Stimulated activated CD8-positive, alpha-beta memory T cell treated with anti-CD3 and anti-CD28 coated beads, Interleukin-15, amount 100 ng/mL, for 48 hours (primary cell): ENCODE measurements at places on chromosomes 7 and 10.

DNA sequence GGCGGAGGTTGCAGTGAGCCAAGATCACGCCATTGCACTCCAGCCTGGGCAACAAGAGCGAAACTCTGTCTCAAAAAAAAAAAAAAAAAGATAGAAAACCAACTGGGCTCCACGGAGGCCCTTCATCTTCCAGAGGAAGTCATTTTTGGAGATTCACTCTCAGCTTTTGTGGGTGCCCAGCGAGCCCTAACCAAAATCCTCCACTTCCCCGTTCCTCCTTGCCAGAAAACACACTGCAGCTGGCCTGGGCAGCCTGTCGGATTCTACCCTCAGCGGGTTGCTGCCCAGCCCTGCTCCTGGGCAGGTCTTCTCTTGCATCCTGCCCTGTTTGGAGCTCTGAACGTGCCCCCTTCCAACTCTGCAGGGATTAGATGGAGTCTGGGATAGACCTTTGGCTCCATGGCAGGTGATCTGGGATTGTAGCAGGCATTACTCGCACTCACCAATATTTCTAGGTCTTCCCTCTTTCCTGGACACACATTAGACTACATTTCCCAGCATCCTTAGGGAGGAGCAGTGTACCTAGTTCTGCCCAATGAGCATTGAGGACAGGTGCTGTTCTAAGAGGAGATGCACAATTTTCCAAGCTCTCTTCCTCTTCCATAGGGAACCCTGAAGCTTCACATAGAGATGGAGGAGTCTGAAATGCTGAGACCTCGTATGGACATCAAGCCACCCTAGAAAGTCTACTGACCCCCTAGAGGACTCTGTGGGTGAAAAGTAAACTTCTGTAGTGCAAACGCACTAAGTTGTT is 4.6 kb downstream of the GRID2IP start:
- DNase-seq, result no peak

GRCh38 chr7:38518541-38518940 is 112.6 kb downstream of the AMPH start:
- DNase-seq, result no peak

- no peak for DNase-seq
Measured at GRCh38 chr10:49110684-49111319, 4.5 kb downstream of the VSTM4 start.

GRCh38 chr7:42694894-42695507 is 216.9 kb downstream of the C7orf25 start:
- no peak for DNase-seq

DNA sequence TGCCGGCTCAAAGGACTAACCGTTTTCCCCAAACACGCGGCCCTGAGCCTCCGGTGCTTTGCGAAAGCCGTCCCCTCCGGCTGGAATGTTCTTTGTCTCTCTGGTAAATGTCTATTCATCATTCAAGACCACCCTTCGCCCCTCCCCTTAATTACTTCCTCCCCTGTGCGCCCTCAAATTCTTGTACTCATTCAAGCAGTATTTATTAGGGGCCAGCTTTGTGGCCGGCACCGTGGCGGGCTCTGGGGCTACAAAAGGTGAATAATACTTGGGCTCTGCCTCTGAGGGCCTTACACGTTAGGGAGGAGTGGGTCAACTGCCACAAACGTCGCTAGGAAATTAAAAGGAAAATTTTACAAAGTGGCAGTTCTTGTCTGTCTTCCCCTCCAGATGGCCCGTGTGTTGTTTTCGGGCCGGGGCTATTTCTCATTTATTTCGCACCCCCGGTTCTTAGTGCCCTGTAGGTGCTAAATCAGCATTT is 1.5 kb upstream of the MEST start:
- no peak for DNase-seq

GRCh38 chr10:35178331-35178730 is 51.7 kb downstream of the CREM start:
- DNase-seq, result no peak

- DNase-seq, result no peak
Measured at GRCh38 chr7:134705716-134706115, 59.1 kb downstream of the BPGM start.

- DNase-seq, result no peak
Measured at GRCh38 chr7:19713676-19714075, 4.8 kb upstream of the POLR1F start.

GRCh38 chr7:44604941-44605340 is 1.5 kb upstream of the OGDH start:
- no peak for DNase-seq

DNA sequence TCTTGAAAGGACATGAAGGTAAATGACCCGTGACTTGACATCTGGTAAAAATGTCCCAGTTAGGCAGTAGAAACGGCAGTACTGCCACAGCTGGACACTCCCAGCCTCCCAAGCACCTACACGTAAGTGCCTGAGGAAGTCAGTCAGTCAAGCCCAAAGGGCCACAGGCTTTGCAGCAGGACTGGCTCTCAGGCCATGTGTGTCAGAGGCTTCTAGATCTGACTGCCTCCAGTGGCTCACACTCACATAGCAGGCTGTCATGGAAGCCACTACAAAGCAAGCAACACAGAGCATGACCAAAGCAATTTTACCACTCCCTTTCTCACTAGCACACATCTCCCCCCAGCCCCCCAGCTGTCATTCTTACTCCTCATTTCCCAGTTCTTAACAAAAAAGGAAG is 17.8 kb upstream of the CCNJ start:
- DNase-seq, result no peak

DNA sequence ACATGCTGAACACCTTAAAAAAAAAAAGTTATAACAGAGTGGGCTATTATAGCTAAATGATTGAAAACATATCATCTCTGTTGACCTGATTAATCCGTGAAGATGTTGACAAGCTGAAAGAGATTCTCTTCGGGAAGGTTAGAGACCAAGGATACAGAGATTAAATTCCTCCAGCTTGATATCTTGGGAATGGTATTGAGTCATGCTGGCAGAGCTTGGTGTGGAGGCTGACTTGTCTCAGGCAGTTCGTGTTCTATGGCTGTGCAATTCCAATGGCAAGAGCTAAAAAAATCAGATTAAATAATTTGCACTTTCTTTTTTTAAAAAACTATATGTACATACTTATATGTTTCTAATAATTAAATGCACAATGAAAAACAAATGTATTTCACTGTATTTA is 24.9 kb upstream of the CACNA2D1 start:
- no peak for DNase-seq

DNA sequence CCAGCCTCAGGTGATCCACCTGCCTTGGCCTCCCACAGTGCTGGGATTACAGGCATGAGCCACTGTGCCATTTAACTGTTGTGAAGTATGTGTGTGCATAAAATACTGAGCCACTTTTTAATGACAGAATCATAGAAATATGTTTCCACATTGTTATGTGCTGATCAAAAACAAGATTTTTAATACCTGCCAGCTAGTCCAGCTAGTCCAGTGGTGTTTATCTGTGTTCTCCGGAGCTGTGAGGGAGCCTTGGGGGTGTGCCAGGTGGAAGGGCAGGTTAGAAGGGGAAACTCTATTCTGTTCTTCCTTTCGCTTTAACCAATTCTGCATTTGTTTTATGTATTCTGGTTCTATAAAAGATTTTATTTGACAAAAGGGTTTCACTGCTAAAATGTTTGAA is 7.0 kb downstream of the FAM221A start:
- DNase-seq, result no peak

DNA sequence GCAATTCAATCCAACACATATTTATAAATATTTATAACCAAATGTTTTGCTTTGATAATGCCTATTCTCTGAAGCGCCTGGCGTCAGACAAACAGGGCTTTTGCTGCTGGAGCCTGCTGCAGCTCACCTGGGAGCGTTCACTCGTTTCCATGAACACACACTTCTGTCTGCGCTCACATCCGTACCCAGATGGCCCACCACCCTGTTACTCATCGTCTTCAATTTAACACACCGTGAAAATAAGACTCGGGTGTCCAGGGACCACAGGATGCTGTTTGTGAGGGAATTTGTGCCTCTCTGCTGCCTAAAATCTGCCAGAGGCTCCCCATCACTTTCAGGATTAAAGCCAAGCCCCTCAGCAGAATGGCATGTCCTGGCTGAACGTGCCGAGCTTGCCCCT is 74.1 kb downstream of the SLIT1 start:
- no peak for DNase-seq

- DNase-seq, result no peak
Measured at GRCh38 chr7:79340212-79340611, 113.3 kb downstream of the MAGI2 start.

- no peak for DNase-seq
Measured at GRCh38 chr10:21502348-21502740, 23.1 kb downstream of the SKIDA1 start.

- DNase-seq, result no peak
Measured at GRCh38 chr7:1969459-1970284, 263.1 kb downstream of the MAD1L1 start.

DNA sequence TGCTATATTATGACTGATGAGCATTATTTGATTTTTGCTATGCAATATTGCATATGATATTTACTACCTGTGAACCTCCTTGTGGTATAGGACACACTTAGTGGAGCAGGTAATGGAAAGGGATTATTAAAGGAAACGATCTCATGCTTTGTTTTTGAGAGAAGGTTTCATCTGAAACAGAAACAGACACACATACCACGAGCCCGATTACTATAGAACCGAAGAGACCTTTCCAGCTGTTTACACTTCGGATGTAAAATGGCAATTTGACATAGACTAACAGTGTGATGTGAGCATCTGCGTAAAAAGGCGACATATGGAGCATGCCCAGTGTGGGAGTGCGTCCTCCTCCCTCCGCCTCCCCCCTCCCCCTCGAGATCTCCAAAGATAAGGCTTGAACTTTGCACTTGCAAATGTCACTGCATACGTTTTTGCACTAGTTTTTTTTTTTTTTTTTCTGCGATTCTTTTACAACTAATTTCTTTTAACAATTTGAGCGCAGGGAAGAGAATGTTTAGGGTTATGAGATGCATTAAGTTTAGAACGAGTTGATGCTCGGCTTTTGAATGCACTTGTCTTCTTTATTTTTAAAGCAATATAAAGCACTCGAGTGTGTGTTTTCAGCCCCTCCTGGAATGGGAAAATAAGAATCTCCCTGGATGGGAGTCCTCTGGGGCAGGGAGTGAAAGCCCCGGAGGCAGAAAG is 251.0 kb downstream of the NSUN6 start:
- DNase-seq, result no peak

DNA sequence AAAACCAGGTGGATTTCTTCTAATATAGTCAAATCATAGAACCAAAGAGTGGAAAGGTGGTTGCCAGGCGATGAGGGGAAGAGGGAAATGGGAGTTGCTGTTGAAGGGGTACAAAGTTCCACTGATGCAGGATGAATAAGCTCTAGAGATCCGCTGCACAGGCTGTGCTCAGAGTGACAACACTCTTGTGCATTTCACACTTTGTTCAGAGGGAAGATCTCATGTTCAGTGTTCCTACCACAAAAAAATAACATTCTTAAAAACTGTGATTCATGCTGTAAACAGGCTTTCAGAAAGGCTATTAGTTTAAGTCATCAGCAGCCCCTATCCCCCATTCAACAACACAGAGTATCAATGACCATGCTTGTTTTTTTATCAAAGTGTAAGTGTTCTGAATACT is 213.8 kb downstream of the COBL start:
- DNase-seq, result no peak

DNA sequence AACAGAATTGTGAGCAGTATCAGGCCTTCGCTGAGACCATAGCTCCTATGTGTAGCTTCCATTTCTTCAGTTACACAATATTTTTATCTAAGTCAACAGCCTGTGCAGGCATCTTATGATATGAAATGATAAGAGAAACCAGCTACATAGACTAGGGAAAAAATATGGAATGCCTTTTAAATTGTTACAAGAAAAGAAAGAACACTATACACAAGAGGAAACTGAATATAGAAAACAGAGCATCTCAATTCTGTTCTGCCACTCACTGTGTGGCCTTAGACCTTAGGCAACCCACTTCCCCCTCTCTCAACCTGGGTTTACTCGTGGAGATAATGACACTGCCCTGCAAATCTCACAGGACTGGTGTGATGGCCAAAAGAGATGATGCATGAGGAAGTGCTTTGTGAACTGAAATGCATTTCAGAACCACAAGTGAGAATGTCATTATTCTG is 132.9 kb downstream of the LRRN3 start:
- DNase-seq, result no peak

DNA sequence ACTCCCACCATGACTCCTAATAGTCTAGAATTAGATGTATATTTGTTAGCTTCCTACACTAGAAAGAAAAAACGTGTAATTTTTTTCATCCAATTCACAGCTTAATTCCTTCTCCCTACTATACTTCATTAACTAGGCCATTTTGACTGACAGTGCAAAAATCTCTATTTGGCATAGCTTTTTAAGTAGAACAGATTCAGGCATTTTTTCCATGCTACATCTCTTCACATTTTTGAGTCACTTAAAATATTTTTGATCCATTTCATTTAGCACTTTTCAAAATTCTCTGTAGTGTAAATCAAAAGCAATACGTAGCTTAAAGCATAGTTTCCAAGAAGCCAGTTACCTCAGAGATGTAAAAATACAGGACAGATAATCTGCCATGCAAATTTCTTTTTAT is 391.1 kb upstream of the NPVF start:
- no peak for DNase-seq

DNA sequence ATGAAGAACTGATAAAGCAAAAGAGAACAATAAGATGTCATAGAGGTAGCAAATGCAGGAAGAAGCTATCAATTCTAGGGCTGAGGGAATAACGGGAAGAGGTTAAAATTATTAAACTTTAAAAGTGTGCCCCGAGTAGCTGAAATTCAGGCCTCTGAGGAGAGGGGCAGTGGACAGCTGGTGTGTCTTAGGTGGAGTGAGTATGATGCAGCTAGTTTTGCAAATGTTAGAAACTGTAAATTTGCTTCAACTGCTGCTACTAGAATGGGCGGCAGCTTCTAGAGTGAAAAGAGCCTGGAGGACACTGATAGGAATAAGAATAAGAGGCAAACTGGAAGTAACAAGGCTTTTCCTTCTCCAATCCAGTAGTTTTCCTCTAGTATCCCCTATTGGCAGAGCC is 87.3 kb downstream of the SDHAF3 start:
- no peak for DNase-seq

DNA sequence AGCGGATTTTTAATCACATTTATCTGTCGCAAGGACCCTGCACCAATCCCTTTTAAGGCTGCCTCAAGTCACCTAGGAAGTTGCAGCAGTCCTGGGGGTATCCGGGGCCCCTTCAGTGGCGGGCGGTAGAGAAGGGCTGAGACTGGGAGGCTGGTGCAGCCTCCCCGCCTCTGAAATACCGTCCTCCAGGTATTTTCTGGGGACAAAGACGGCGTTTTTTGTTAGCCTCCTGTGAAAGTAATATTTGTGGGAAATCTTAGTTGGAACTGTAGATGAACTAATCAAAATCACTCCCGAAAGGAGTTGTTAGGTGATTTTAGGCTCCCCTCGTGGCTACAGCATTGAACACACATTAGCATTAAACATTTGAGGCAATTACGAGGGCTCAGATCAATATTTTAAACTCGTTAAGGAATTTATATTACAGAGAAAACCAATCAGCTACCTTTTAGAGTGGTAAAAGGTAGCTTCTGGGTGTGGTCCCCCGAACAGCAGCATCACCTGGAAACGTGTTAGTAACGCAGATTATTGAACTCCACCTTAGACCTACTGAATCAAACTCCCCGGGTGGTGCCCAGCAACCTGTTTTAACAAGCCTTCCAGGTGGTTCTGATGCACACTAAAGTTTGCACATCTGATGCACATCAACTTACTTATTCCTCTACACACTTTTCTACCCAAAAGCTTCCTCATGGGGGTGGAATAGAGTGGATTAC is 530 bp upstream of the ANXA7 start:
- no peak for DNase-seq
